ENCODE measurements at places on chromosomes 6 and 20.

- no peak for DNase-seq
Measured at GRCh38 chr6:80467408-80467807, 360.9 kb downstream of the BCKDHB start.

DNA sequence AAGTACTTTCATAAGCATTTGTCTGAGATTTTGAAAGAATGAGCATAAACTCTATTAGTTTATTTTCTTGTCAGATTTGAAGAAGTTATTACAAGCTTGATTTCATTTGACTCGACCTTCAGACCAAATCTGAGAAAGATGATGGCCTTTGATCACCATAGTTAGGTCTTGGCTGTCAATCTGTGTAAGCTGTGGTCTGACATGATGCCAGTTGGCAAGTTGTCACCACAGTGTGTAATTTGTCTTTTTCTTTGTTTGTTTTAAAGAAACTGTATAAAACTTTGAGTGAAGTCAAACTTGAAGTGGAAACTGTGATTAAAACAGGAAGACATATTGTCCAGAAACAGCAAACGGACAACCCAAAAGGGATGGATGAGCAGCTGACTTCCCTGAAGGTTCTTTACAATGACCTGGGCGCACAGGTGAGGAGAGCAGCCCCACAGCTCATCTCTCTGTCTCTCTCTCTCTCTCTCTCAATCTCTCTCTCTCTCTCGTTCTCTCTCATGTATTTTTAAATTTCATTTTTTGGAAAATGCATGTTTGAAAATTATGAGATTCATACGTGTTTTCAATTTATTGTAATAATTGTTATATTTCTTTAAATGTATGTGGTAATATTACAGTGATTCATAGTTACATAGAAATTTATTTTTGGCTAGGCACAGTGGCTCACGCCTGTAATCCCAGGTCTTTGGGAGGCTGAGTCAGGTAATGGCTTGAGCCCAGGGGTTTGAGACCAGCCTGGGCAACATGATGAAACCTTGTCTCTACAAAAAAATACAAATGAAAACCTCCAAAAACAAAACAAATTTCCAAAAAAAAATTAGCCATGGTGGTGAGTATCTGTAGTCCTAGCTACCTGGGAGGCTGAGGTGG lies 208.1 kb downstream of the UTRN start:
- DNase-seq: no peak

- no peak for DNase-seq
Measured at GRCh38 chr6:25893778-25894177, 19.7 kb upstream of the SLC17A3 start.

- DNase-seq: no peak
Measured at GRCh38 chr20:63070771-63071540, 64.2 kb upstream of the BHLHE23 start.

DNA sequence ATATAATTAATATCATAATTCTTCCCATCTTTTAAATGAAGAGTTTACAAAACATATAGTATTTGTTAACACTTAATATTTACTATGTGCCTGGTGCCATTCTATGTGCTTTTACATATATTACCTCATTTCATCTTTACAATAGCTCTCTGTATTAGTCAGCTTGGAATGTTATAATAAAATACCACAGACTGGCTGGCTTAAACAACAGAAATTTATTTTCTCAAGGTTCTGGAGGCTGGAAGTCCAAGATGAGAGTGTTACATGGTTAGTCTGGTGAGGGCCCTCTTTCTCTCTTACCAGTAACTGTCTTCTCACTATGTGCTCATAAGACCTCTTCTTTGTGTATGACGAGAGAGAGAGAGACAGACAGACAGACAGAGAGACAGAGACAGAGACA lies 110.2 kb downstream of the NKAIN2 start:
- DNase-seq: no peak

- DNase-seq: no peak
Measured at GRCh38 chr6:154258064-154258757, 98.4 kb downstream of the IPCEF1 start.

GRCh38 chr6:159701413-159701999 lies 8.5 kb upstream of the SOD2 start:
- DNase-seq: no peak

GRCh38 chr6:13046084-13046483 lies 282.3 kb downstream of the TBC1D7 start:
- no peak for DNase-seq

DNA sequence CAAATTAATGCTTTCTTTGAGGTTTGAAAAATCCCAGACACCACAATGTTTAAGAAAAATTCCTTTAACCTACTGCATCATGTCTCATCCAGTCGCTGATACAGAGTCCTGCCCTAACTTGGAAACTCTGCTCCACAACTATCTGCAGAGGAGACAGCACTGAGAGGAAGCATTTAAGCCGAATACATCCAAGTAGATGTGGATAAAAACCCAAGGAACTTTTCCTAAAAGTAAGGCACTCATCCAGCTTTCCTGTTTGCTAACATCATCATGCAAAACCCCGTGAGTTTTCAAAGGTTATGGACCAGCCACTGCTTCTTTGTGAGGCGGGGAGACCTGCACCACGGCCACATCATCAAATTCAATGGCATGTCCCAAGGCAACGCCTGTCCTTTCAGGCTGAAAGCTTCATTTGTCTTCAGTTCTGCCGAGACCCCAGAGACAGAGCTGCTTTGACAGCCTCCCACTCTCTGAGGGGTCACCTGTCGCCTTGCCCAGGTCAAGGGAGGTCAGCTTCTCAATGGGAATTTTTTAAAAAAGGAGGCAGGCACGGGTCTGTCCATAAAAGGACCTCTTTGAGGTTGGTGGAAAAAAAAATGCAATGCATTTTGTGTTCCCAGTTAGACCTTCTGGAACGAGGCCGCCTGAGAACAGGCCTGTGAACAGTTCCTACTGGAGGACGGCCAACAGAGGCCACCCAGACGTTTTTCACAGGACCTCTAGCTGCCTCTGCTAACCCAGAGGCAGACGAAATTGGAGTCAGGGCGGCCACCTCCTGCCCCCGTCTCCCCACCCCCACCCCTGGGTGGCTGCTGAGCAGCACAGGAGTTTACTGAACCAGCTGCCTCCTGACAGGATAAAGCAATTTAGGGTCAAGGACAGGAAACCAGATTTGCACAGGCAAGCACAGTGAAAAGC lies 142.5 kb upstream of the HDDC2 start:
- peak; percentile 14 for DNase-seq

DNA sequence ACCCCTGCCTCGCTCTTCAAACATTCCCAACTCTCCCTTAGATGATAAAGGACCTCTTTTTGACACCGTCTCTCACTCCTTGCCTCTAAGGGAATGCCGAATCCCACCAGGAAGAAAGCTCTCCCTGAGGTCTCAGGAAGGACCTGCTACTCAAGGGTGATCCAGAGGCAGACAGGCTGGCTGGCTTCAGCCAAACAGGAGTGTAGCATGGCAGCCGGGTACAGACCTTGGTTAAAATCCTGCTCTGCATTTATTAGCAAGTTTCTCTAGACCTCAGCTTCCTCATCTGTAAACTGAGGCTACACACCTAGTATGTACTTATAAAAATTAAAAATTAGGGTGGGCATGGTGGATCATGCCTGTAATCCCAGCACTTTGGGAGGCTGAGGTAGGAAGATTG lies 17.2 kb downstream of the MAP1LC3A start:
- no peak for DNase-seq

- no peak for DNase-seq
Measured at GRCh38 chr6:101302593-101302992, 90.9 kb upstream of the GRIK2 start.

GRCh38 chr20:38706509-38706908 lies 17.8 kb upstream of the SLC32A1 start:
- DNase-seq: peak; percentile 82

DNA sequence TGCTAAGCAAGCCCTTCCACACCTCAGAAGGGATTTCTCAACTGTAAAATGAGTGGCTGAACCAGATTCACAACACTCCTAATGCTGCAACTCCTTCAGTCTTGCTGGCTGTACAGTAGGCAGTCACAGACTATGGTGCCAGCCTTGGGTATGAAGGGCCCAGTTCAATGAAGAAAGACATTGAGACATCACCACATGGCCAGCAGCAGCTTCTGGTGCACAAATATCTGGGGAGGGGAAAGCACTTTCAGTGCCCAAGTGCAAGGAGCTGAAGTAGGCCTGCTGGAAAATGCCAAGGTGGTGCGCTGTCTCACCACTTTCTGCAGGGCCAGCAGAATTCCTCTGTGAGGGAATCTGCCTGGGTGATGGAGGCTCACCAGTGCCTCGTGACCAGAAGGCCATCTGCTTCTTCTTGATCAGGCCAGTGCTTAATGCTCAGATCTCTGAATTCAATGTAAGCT lies 1.8 kb downstream of the PLA2G7 start:
- DNase-seq: no peak

DNA sequence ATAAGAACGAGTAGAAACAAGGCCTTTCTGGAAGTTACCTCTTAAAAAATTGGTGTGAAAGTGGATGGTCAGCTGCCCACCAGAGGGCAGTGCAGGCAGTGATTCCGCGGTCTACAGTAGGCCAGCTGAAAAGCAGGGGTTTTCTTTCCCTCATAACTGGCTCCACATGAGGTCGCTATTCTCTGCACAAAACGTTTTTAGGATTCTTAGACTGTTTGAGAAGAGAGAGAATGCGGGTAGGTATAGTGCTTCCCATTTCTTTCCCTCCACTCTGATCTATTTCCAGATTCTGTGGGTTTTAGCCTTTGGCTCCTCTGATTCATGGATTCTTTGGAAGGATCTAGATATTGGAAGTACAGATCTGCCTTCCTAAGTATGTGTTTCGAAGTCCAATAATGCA lies 14.2 kb downstream of the FIG4 start:
- DNase-seq: peak; percentile 89

DNA sequence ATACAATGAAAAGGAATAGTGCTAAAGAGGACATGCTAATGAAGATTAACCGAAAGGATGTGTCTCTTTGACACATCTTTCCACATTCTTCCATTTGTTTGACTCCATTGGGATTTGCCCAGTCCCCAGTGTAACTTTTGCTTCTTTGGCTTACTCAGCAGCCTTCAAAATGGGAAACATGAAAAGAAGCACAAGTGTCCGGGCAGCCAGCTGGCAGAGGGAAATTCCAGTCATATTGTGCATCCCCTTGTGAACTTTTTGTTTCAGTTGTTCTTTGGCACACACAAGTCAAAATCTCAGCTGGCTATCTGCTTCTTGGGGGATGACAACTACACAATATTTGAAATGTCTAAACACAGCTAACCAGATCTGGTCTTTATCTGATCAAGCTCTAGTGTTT lies 157.4 kb downstream of the OGFRL1 start:
- no peak for DNase-seq

DNA sequence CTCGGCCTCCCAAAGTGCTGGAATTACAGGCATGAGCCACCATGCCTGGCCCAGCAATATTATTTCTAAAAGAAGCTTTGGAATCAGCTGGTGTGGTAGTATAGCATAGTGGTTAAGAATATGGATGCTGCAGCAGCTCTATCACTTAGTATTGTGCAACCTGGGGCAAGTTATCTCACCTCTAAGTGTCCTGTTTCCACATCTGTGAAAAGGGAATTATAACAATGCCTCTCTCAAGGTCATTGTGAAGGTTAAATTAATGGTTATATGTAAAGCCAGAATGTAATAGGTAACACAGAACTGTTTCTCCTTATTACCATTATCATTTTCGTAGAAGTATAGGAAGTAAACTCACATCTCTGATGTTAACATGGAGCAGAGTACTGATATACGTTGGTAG lies 14.2 kb downstream of the SLC17A2 start:
- DNase-seq: no peak

DNA sequence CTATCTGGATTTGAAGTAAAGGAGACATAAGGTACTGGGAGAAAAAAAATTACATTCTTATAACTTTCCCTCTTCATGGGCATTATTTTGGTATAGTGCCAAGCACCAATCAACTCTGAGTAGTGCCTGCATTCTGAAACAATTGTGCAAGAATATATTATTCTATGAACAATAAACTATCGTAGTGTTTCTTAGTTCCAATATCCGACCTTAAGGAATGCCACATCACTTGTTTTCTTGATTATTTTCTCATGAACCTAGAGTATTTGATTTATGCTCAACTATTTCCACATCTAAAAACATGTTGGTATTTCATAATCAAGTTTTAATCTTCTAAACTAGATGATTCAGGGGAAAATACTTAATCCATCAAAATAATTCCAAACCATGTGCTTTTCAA lies 294.4 kb upstream of the TBX18 start:
- DNase-seq: no peak

DNA sequence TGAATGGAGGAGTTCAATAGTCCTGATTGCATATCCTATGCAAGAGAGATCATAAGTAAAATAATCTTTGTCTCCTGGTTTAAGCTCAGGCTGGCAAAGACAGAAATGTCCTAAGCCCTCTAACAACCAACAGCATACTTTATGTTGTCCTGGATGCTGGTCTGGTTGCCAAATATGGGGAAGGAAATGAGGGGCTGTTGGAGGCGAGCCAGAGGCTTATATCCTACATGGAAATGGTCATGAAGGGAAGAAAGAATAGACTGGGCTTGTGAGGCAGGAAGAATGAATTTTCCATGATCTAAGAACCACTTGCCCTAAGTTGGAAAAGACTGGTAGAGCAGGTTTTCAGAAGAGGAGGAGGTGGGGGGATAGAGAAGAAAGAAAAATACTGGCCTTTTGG lies 237.1 kb downstream of the SMOC2 start:
- no peak for DNase-seq

All from renal pelvis (tissue), 12 donors.